ENCODE measurements at places on chromosomes 5 and 9.

DNA sequence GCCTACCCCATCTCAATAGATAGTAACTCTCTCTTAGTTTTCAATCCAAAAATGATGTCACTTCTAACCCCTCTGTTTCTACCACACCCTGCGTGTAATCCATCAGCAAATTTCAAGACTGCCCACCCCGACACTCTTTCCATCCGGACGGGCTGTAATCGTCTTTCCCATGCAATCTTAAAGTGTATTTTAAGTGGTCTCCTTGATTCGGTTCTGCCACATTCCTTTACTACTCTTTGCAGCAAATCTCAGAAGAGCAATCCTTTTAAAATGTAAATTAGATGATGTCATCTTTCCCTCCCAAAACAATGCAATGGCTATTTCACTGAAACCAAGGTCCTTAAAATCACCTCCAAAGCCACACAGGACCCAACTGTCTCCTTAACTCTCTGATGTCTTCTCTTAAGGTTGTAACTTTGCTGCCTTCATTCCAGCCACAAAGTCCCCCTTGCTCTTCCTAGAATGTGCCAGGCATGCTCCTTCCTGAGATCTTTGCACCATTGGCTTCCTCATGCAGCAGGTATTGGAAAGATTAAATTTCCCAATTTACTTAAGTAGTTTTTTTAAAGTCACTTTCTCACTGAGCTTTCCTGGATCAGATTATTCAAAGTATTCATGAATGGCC lies 932.5 kb upstream of the WWC1 start:
- H3K36me3 ChIP-seq = no peaks in the 10 kb centered on the region
- H3K4me3 ChIP-seq = no peak overlapping the region
- no peaks in the 10 kb centered on the region for H3K4me1 ChIP-seq
- DNase-seq = no peak
- no peaks in the 10 kb centered on the region for H3K27me3 ChIP-seq

DNA sequence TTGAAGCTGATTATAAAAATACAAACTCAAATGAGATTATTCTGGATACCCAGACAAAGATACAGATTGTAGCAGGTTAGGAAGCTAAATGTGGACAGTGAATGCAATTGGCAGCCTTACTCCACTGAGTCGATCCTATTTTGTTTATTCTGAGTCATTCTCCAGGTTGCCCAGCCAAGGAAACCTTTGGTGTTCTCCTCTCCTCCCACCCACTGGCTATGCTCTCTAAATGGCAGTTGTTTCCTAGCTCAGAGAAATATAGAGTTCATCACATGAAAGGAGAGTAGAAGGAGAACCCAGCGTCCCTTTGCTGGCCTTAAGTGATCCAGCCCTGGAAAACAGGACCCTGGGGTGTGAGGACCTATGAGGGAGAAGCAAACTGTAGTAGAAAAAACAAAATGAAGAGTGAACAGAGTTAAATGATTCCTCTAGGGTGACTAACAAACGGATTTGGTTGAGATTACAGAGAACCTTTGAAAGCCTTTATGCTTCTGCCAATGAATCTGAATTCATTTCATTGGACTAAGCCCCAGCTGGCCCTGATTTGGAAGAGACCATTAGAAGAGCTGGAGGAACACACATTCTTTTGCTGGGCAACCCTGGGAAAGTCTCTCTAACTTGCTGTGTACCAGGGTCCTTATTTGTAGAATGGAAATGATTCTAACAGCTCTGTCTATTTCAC lies 95.1 kb downstream of the BRINP1 start:
- no peaks in the 10 kb centered on the region for H3K27me3 ChIP-seq
- no peaks in the 10 kb centered on the region for H3K4me1 ChIP-seq
- no peaks in the 10 kb centered on the region for H3K36me3 ChIP-seq

DNA sequence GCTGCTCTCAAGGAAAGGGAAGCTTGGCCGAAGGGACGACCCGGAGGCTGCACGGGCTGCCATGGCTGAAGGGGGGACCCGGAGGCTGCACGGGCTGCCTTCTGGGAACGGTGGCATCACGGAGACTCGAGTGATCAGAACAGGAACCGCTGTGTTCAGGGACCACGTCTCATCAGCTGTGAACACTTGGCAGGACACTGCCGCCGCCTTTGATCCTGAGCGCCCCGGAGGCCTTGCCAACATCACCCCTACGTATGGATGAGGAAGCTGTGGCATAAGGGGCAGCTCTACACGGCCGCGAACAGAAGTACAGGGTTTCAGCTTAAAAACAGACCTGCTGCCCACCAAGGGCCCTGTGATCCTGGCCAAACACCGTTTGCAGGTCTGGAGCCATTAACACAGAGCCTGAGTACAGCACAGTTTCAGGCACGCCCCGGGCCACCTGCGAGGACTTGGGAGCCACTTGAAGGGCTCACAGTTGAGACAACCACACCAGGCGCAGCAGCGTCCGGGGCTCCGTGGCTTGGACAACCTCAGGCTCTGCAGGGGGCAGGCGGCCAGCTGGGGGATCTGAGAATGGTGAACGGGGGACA lies 23.9 kb upstream of the TERT start:
- H3K27me3 ChIP-seq = no peaks in the 10 kb centered on the region
- DNase-seq = no peak
- H3K4me1 ChIP-seq = peaks cover 20% of the 10 kb centered on the region
- H3K27ac ChIP-seq = no peak overlapping the region

DNA sequence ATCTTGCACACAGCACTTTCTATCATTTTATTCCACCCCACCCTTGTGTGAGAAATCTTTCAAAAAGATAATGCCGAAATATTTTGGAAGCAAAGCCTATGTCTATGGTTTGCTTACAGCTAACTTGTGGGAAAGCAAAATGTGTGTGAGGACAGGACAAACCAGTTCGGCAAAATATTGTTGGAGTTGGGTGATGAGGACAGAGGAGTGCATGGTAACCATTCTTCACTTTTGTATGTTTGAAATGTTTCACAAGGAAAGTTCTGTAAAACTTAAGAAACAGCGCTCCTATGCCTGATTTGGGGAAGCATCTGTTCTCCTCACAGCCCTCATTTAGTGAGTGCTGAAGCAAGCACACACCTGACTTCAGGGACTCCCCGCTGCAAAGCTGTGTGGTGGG lies 62.0 kb upstream of the RNF130 start:
- H3K4me3 ChIP-seq = no peak overlapping the region
- H3K36me3 ChIP-seq = no peaks in the 10 kb centered on the region
- H3K27me3 ChIP-seq = no peaks in the 10 kb centered on the region
- H3K4me1 ChIP-seq = peaks cover 5% of the 10 kb centered on the region

- no peaks in the 10 kb centered on the region for H3K27me3 ChIP-seq
- no peaks in the 10 kb centered on the region for H3K36me3 ChIP-seq
- H3K27ac ChIP-seq = no peak overlapping the region
- peak; percentile 17 for DNase-seq
- H3K4me1 ChIP-seq = no peaks in the 10 kb centered on the region
- H3K4me3 ChIP-seq = no peak overlapping the region
Measured at GRCh38 chr5:115414406-115415142, 118.1 kb upstream of the CCDC112 start.

DNA sequence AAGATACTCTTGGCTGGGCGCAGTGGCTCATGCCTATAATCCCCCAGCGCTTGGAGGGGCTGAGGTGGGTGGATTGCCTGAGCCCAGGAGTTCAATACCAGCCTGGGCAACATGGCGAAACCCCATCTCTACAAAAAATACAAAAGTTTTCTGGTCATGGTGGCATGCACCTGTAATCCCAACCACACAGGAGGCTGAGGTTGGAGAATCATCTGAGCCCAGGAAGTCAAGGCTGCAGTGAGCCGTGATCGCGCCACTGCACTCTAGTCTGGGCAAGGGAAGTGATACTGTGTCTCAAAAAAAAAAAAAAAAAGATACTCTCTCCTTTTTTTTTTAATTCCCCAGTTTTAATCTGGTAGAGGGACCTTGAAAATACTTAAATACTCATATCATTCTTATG lies 15.0 kb downstream of the ANKRD33B start:
- H3K27ac ChIP-seq = no peak overlapping the region
- DNase-seq = no peak
- no peaks in the 10 kb centered on the region for H3K27me3 ChIP-seq
- H3K4me1 ChIP-seq = peaks cover 34% of the 10 kb centered on the region
- H3K4me3 ChIP-seq = no peak overlapping the region

DNA sequence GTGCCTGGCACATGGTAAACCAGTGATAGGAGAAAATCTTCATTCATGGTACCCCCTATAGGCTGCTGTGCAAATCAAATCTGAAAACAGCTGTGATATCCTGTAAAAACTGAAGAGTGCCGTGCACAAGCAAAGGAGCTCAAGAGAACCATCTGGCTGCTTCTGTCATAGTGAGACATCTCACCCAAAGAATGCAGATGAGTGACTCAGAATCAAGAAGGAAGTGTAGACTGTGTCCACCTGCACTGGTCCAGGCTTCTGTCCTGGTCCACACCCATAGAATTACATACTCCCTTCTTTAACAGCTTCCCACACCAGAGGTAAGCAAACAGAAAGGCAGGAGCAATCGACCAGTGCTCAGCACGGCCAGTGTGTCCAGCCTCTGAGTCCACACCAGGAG lies 195.9 kb downstream of the ASTN2 start:
- no peak for DNase-seq
- no peaks in the 10 kb centered on the region for H3K36me3 ChIP-seq
- H3K27ac ChIP-seq = no peak overlapping the region
- H3K4me3 ChIP-seq = no peak overlapping the region
- no peaks in the 10 kb centered on the region for H3K4me1 ChIP-seq
- H3K27me3 ChIP-seq = no peaks in the 10 kb centered on the region

GRCh38 chr5:158623971-158624370 lies 475.7 kb downstream of the EBF1 start:
- H3K36me3 ChIP-seq = no peaks in the 10 kb centered on the region
- no peak for DNase-seq
- no peak overlapping the region for H3K27ac ChIP-seq
- no peaks in the 10 kb centered on the region for H3K27me3 ChIP-seq
- no peak overlapping the region for H3K4me3 ChIP-seq
- H3K4me1 ChIP-seq = no peaks in the 10 kb centered on the region

- H3K4me3 ChIP-seq = no peak overlapping the region
- no peaks in the 10 kb centered on the region for H3K27me3 ChIP-seq
Measured at GRCh38 chr5:83789371-83789770, 68.7 kb upstream of the HAPLN1 start.

- no peak for DNase-seq
- no peaks in the 10 kb centered on the region for H3K4me1 ChIP-seq
Measured at GRCh38 chr5:2005101-2006041, 122.6 kb upstream of the IRX4 start.

- H3K27ac ChIP-seq = no peak overlapping the region
- no peak overlapping the region for H3K4me3 ChIP-seq
- no peaks in the 10 kb centered on the region for H3K4me1 ChIP-seq
- no peaks in the 10 kb centered on the region for H3K36me3 ChIP-seq
- DNase-seq = no peak
- H3K27me3 ChIP-seq = no peaks in the 10 kb centered on the region
Measured at GRCh38 chr5:109905906-109906305, 216.2 kb downstream of the MAN2A1 start.

DNA sequence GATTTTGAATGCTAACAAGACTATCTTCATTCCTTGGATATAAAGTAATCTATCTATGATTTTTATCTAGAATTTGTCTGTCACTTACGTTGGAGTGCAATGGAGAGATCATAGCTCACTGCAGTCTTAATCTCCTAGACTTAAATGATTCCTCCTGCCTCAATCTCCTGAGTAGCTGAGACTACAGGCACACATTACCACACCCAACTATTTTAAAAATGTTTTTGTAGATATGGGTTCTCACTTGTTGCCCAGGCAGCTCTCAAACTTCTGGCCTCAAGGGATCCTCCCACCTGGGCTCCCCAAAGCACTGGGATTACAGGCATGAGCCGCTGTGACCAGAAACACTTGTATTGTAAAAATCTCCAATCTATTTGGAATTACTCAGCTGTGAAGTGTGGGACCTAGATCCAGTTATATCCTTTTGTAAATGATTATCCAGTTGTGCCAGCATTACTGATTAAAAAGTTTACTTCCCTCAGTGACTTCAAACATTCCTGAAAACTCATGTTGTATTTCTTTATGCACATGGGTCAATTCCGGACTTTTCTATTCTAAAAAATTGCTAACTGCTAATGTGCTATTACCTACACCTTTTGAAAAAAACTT lies 1793.8 kb upstream of the WWC1 start:
- no peaks in the 10 kb centered on the region for H3K36me3 ChIP-seq
- no peak overlapping the region for H3K4me3 ChIP-seq
- H3K27ac ChIP-seq = no peak overlapping the region
- no peaks in the 10 kb centered on the region for H3K27me3 ChIP-seq
- H3K4me1 ChIP-seq = no peaks in the 10 kb centered on the region
- no peak for DNase-seq

GRCh38 chr5:103120607-103121200 lies 603 bp downstream of the PPIP5K2 start:
- peaks cover 9% of the 10 kb centered on the region for H3K4me1 ChIP-seq
- peak overlapping the region; percentile 99 for H3K27ac ChIP-seq
- no peak for DNase-seq

- H3K4me3 ChIP-seq = no peak overlapping the region
- H3K27me3 ChIP-seq = no peaks in the 10 kb centered on the region
- DNase-seq = no peak
- H3K27ac ChIP-seq = no peak overlapping the region
- H3K4me1 ChIP-seq = no peaks in the 10 kb centered on the region
Measured at GRCh38 chr9:136512651-136513071, 29.8 kb upstream of the SEC16A start.

- no peak overlapping the region for H3K27ac ChIP-seq
- no peaks in the 10 kb centered on the region for H3K36me3 ChIP-seq
- no peaks in the 10 kb centered on the region for H3K4me1 ChIP-seq
Measured at GRCh38 chr9:122183501-122183900, 23.8 kb downstream of the MORN5 start.

GRCh38 chr5:129177451-129177850 lies 82.9 kb downstream of the ISOC1 start:
- no peak overlapping the region for H3K4me3 ChIP-seq
- H3K27me3 ChIP-seq = no peaks in the 10 kb centered on the region
- H3K27ac ChIP-seq = no peak overlapping the region
- no peak for DNase-seq

- H3K27ac ChIP-seq = no peak overlapping the region
- DNase-seq = no peak
- H3K36me3 ChIP-seq = no peaks in the 10 kb centered on the region
- no peak overlapping the region for H3K4me3 ChIP-seq
- H3K27me3 ChIP-seq = no peaks in the 10 kb centered on the region
Measured at GRCh38 chr9:127166651-127167524, 44.5 kb upstream of the ANGPTL2 start.

DNA sequence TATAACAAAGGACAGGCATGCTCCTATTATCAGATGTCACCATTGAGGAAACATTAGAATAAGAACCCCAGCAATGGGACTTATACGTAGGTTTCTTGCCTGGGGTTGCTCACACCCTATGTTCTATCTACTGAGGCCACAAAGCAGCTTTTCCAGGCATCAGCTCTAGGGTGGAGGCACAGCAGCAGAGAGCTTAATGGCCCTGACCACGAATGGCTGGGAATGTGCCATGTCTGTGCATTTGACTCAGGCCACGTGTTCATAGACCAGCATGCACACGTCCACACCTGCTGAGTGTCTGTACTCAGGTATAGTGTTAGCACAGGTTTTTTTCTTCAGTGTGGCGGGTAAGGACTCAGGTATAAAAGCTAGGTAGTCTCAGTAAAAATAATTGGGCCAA lies 129.4 kb downstream of the AOPEP start:
- no peaks in the 10 kb centered on the region for H3K27me3 ChIP-seq
- no peak overlapping the region for H3K27ac ChIP-seq
- no peaks in the 10 kb centered on the region for H3K36me3 ChIP-seq
- no peak overlapping the region for H3K4me3 ChIP-seq
- peaks cover 6% of the 10 kb centered on the region for H3K4me1 ChIP-seq
- no peak for DNase-seq

- no peaks in the 10 kb centered on the region for H3K27me3 ChIP-seq
- H3K4me1 ChIP-seq = peaks cover 5% of the 10 kb centered on the region
- peaks cover 54% of the 10 kb centered on the region for H3K36me3 ChIP-seq
- no peak for DNase-seq
- no peak overlapping the region for H3K27ac ChIP-seq
- H3K4me3 ChIP-seq = no peak overlapping the region
Measured at GRCh38 chr9:123528501-123528900, 172.5 kb downstream of the CRB2 start.

All from CD14-positive monocyte (primary cell).